ENCODE measurements at places on chromosomes 3 and 15.

DNA sequence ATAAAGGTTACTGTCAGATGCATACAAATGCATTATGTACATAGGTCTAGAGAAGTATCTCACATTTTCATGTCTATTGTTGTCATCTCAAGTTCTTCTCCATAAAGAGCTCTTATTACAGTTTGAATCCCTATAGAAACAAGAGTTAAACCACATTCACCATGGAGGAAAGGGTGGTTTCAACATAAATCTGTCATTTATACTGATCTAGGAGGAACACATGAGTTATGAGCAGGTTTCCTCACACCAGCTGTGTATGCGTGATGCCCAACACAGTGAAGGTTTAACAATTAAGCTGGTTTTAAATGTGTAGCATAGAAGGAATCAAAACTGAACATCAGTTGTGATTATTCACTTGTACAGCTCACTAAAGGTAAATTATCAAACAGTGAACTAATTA lies 251.7 kb downstream of the KCNMB2 start:
- no peak for DNase-seq

DNA sequence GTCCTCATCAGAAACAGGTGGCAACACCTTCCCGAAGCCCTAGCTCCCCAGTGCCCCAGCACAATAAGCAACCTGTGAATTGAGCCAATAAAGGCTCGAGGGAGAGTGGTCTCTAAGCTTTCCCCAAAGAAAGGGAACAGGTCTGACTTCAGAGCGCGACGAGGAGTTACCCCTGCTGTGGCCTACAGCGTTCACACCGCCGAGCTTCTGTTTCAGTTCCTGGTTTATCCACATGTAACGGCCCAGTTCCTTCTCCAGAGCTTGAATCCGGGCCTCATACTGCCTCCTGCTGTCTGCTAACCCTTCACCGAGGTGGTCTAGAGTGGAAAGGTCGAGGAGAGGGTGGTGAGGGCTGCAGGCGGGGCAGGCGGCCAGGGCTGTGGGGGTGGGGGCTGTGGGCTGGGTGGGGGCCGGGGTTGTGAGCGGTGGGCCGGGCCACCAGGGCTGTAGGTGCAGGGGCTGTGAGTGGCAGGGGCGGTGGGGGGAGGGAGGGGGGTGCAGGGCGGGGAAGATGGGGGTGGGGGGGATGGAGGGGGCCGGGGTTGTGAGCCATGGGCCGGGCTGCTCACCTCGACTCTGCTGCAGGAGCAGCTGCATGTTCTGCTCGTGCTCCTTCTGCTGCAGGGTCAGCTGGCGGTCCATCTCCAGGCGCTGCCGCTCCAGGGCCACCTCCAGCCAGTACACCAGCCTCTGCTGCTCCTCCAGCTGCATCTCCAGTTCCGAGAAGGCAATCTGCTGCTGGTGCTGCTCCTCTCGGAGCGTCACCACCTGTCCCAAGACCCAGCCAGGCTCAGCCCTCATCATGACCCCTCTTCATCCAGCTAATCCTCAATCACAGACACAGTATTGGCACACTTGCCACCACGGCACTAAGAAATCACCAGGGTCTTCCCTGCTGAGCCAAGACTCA lies 26.2 kb downstream of the KIF7 start:
- DNase-seq, result no peak

GRCh38 chr15:80639168-80639555 lies 55.9 kb upstream of the ABHD17C start:
- no peak for DNase-seq

DNA sequence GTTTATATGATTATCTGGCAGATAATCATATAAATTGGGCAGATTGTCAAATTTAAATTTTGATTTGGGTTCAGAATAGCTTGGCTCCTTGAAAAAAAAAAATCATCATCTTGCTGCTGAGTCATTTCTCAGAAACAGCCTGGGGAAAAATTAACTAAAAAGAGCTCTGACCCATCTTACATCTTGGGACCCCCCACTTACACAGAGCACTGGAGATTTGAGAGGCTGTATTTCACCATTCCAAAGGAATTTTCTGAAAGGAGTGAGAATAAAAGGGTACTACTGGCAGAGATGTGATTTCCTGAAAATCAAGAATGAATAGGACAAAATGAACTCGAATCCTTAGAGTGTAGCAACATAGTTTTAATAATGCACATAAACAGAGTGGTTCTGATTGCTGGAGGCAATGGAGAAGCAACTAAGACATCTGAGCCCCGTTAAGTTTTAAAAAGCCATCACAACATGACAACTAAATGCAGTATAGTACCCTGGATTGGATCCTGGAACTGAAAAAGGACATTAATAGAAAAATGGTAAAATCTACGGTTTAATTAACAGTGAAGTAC lies 97.5 kb downstream of the RFTN1 start:
- no peak for DNase-seq

DNA sequence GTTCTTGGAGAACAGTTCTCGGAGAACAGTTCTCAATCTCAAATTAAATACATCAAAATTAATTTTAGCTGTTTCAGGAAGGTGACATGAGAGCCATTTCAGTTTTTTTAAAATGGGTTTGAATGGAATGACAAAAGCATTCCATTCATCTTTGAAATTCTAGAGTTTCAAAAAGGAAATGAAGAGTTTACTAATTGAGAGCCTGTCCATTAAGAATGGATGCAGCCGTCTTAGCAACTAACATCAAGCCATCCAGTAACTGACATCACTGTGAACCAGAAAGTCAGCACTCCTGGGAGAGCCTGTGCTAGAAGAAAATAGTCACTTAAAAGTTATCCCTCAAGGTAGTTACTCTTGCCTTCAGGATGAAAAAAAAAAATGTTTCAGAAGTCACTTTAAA lies 47.0 kb upstream of the FSTL1 start:
- no peak for DNase-seq

- no peak for DNase-seq
Observed at GRCh38 chr3:147619921-147620560, 210.9 kb downstream of the ZIC1 start.

DNA sequence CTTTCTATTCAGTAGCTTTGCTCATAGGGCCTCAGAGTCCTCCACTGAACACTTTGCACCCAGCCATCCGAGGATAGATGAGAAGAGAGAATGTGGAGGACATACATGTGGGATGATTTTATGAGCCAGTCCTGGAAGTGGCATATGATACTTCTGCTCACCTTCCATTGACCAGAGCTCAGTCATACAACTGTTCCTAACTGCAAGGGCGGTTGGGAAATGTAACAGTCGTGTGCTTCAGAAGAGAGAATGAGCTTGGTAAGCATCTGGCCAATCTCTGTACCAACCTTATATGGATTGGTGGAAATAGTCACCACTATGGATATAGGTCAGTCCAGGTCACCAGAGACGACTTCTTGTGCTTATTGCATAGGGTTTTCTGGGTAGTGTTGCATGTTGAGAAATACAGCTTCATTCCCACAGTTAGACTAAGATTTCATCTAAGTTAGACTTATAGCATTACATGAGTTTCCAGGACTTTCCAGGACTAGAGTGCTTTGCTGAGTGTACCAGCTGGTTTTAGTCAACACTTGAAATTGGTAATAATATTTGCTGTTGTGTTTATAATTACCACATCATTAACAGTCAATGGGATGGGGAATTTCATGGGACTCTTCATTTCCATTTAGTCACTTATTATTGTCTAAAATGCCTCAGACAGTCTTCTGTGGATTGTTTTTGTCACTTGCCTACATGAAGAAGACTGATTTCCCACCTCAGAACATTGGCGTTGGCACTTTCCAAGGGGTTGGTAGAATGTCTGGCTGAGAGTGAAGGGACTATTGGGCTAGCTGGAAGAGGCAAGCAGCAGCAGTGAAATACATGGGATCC lies 214.5 kb upstream of the ROPN1 start:
- DNase-seq, result no peak

GRCh38 chr3:58492494-58492905 lies 604 bp downstream of the KCTD6 start:
- DNase-seq, result no peak

GRCh38 chr3:194395778-194396538 lies 3.1 kb downstream of the GP5 start:
- peak; percentile 26 for DNase-seq
